ENCODE measurements at places on chromosomes 2 and 18. TPM values are rescaled to one million over a fixed set of nuclear protein-coding genes. Genes with fewer than 3 reads are reported as not detected.

The LONRF2 gene
- total RNA-seq, result 0.84 TPM

The SERPINB5 gene
- total RNA-seq, result not detected

The PTGR3 gene
- total RNA-seq, result 10.0 TPM

The ALMS1 gene
- 14.2 TPM for total RNA-seq

The DLGAP1 gene
- not detected for total RNA-seq

The SCG2 gene
- total RNA-seq, result 79.7 TPM

DNA sequence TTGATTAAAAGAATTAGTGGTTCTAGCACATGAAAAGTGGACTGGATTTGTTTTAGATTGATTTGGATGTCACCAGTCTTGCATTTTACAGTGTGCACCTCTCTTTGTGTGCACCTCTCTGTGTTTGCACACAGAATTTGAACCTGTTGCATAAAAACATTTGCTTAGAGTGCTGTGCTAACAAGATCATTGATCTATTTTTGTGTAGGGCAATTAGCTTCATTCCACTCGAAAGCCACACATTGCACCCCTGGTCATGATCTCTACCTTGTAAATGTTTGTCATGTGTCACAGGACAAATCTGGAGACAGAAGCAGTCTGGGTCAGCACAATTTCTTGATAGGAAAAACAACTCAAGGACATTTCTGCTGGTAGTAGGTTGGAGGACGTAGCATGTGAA, 258.7 kb upstream of the LINC00305 start:
- no peak for DNase-seq

DNA sequence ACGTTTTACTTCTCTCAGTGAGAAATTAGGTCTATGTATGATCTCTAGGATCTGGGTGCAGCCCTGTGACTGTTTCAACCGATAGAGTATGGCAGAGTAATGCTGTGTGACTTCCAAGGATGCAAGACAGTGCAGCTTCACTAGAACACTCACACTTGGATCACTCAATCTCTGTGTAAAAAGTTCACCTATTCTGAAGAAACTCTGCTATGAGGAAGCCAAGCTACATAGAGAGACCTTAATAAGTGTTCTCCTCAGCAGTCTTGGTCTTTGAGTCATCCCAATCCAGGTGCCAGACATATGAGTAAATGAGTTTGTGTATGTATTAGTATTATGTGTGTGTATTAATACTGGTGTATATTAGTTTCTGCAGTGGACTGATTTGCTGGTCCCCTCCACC, 335.0 kb downstream of the NR4A2 start:
- DNase-seq, result no peak

GRCh38 chr2:38097988-38098385, 22.0 kb upstream of the CYP1B1 start:
- no peak for DNase-seq

DNA sequence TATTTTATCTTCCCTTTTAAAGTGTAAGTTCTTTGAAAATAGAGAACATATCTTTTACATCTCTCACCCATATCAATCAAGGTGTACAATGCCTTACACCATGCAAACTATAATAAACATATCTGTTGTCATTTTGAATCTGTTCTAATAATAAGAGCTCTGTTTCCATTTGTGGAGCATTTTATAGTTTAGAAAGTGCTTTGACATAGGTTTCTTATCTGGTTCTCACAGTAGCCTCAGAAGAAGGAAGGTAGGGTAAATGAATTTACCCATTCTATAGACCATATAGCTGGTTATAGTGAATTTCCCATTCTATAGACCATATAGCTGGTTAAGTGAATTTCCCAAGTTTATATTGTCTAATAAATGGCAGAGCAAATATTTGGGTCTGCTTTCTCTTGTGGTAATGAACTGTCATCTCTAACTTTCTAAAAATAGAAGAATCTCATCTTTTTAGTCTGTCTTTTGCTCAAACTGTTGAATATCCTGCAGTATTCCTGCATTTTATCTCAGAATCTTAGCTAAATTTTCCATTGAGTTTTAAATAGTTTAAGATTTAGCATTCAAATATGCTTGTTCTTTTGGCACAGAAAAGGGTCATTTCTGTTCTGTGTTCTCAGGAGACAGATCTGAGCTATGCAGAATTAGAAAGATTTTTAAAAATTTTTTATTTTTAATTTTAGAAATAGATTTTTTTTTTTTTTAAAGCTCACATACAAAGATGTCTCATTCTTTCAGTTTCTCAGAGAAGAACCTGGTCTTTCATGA, 80.7 kb upstream of the STON1 start:
- DNase-seq, result no peak

DNA sequence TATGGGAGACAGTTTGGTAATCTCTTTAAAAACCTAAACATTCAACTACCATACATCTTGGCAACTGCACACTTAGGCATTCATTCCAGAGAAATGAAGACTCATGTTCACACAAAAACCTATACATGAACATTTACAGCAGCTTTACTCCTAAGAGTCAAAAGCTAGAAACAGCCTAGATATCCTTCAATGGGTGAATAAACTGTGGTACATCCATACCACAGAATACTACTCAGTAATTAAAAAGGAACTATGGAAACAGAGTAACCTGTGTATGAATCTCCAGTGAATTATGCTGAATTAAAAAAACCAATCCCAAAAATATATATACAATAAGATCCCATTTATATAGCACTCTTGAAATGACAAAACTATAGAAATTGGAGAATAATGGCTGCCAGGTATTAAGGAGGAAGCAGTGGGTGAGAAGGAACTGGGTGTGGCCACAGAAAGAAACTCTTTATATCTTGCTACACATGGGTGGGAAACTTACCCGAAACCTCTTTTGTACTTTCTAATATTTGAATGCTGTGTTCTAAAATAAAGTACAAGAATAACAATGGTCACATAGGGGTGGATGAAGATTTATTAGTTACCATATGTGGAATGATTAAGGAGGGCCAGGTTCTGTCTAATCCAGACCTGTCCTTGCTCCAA, 13.7 kb downstream of the SESTD1 start:
- DNase-seq, result no peak

DNA sequence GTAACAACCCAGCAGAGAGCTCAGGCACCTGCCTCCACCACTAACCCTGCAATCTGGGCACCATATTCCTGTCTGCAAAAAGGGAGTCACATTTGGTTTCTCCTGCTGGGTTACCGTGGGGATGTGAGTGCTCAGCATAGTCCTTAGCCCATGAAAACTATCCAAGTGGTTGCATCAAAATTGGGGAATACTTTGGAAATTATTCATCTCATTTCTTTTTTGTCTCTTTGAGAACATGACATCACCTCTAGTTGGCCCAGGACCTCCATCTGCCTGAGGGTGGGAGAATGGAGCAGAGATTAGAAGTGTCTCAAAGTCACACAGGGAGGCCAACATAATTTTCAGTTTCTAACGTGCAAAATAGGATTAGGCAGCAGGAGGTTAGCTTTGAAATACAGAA, 19.3 kb upstream of the SPP2 start:
- DNase-seq, result peak; percentile 29

- DNase-seq, result no peak
Measured at GRCh38 chr2:167420211-167420610, 531.9 kb downstream of the XIRP2 start.

- no peak for DNase-seq
Measured at GRCh38 chr2:136118819-136119716, 1.1 kb upstream of the CXCR4 start.

- DNase-seq, result peak; percentile 16
Measured at GRCh38 chr18:50836521-50836957, 16.7 kb upstream of the MRO start.

GRCh38 chr2:202152104-202152715, 79.2 kb downstream of the KIAA2012 start:
- no peak for DNase-seq

DNA sequence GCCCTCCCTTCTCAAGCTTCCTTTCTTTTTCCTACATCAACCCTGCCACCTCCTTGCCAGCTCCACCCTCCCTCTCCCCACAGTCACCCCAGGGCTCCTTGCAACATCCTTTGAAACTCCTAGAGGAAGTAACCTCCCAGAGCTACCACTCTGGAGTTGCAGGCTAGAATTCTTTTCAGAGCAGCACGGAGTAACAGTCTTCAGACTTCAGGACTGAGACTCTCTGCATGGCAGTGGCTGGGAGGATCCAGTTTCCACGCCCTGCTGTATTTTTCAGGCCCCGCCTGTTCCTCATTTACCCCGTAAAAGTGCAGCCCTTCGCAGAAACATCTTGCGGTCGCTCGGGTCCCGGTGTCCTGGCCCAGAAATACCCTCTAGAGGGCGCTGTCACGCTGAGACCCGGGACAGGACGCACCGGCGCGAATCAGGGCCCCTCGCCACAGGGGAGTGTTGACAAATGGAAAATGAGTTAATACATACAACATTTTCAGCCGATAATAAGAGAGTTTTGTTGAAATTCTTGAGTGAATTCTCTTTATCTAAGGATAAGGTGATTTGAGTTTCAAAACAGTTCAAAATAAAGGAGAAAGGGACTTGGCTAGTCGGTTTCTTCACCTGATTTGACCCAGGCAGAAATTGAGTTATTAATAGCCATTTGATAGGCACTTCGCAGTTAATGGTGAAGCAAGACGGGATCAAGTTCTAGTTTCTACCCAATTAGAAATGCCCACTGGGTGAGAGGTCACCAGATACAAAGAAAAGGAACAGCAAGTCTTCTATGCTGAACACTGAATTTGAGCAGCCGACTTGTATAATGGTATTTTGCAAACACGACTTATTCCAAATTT, 18.5 kb upstream of the NTSR2 start:
- DNase-seq, result peak; percentile 85

GRCh38 chr2:42028571-42029148, 19.2 kb upstream of the PKDCC start:
- no peak for DNase-seq

- no peak for DNase-seq
Measured at GRCh38 chr2:105384861-105385260, 14.0 kb downstream of the FHL2 start.

GRCh38 chr18:13437034-13437433, 218.5 kb downstream of the LDLRAD4 start:
- DNase-seq, result no peak

- DNase-seq, result no peak
Measured at GRCh38 chr2:39685126-39685525, 19.4 kb downstream of the TMEM178A start.

DNA sequence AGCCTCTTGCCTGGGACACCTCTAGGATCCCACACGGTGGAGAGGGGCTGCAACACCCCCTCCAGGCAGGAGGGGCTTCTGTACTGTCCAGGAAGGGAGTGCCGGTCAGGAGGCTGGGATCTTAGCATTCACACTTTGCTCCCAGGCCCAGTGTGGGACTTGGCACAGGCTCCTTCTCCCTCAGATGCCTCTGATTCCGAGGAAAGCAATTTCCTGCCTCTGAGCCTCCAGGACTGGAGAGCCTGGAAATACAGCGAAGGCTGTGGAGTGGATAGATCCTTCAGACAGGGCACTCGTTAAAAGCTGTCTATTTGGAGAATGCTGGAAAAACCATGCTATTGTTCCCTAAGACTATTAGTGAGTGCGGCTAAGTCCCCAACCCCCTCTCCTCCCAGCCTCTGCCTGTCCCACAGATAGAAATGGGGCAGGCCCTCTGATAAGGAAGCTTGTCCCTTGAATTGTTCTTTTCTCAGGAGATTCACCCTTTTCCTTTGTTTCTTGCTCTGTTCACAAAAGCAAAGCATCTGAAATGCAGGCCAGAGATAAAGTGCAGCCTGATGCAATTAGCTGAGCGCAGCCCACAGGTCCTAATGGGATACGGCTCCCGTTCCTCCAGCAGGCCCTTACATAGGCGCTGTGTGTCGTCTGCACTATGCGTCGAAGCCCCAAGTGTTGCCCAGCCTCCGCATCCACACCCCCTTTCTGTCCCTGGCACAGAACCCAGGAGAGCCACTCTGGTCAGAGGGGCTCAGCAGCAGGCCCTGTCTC, 252.2 kb downstream of the KLHL29 start:
- DNase-seq, result peak; percentile 19

DNA sequence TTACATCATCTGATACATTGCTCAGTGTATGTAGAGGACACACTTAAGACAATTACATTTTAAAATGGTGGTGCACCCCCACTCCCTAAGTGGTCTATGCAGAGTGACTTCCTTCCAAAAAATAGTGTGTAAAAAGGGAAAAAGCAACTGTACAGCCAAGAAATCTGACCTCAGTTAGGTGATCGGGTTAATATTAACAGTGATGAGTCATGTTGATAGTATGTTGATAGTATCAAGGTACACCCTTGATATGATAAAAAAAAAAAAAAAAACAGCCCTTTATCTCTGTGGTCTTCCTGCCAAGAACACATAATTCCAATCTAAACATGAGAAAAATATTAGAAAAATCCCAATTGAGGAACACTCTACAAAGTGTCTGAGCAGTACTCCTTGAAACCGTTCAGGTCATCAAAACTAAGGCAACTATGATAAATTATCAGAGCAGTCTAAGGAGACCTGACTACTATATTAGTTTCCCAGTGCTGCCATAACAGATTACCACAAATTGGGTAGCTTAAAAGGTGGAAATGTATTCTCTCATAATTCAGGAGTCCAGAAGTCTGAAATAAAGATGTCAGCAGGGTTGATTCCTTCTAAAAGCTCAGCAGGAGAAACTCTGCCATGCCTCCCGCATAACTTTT, 171.9 kb downstream of the ARHGAP28 start:
- no peak for DNase-seq

GRCh38 chr2:56483081-56483480, 299.3 kb downstream of the CCDC85A start:
- peak; percentile 17 for DNase-seq

DNA sequence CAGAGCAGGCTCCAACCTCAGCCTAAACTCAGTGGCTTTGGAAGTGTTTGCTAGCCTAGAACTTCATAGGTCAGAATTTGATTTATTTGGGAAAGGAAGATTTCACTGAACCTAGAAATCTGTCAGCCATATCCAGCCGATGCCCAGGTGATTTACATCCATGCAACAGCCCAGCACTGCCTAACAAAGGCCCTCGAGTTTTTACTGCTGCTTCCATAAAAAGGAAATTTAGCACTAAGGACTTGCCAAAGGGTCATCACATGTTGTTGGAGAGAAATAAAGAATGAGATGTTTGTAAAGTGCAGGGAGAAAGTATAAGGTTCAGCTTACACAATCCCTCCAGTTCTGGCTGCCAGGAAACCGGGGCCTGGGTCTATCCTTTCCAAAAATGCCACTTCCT, 614.2 kb downstream of the BCL11A start:
- DNase-seq, result no peak

GRCh38 chr2:101551336-101551888, 76.5 kb upstream of the RFX8 start:
- DNase-seq, result no peak

- no peak for DNase-seq
Measured at GRCh38 chr2:1974397-1974796, 230.1 kb upstream of the PXDN start.

DNA sequence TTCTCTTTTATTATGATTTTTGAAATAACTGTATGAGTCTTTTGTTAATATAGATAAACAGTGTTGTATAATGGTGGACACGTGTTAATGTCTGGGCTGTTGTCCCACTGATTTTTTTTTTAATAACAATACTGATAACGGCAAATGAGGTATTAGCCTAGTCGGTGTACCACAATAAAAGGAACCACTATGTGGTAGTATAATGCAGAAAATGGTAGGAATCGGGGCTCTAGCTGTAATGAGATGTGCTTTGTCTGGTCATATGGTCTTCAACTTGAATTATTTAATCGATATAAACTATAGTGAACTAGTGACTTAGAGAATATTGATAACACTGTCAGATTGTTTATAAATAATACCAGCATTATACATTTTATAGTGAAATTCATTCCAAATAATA, 517.9 kb upstream of the SPHKAP start:
- DNase-seq, result peak; percentile 50

- peak; percentile 66 for DNase-seq
Measured at GRCh38 chr2:164898475-164898874, 56.9 kb downstream of the SLC38A11 start.
